OCI-LY7 (cell line): ENCODE measurements at places on chromosomes 1 and 21.

- no peak for DNase-seq
Observed at GRCh38 chr1:79524126-79524525, 517.6 kb upstream of the ADGRL4 start.

DNA sequence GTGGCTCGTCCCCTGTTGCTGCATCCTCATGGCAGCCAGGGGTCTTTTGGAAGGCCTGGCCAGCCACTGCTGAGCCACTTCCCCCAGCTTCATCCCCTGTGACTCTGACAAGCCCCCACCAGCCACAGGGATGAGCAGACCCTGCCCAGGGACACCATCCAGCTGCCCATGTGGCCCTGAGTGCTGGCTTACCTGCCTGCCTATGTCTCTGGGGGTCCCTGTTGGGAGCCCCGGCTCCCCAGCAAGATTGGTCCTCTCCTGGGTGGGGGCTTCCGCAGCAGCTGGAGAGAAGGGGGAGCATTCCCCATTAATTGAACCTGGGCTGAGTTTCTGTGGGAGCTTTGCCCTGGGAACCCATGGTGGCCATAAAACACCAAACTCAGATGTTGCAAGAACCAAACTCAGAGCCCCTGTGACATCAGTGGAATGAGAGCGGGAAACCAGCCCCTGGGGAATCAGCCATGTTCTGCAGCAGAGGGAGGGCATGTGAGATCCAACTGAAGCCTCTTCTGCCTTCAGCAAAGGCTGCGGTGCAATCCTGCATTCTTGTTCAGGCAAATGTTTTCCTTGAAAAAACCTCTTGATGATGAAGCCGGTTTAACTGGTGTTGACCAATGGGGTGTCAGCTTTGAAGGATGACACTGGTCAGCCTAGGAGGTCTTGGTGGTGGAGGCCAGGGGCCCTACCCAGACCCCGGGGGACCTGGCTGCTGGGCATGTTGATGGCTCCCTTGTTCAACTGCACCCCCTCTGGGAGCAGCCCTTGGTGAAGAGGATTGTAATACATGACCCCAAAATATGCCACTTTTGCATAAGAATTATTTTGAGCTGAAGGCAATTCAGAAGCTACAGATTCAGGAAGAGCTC, 28.3 kb upstream of the COL18A1 start:
- DNase-seq = no peak

DNA sequence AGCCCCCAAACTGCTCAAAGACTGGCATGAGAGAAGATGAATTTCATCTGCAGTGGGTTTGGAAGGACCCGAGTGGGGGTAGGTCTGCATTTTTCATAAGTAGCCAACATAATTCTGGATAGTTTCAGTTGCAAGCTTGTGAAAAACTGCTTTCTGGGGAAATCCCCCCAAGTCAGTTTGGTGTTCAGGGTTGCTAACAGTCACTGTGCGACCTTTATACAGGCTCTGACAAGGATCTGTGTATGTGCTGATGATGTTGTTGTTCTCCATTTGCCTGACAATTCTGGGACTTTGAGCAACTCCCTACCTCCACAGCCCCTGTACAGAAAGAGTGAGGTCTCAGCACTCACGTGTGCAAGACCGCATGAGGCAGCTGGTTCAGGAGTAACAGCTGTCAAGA, 87.9 kb downstream of the SUSD4 start:
- no peak for DNase-seq

- DNase-seq = no peak
Observed at GRCh38 chr1:151756291-151756690, 7.0 kb downstream of the MRPL9 start.

DNA sequence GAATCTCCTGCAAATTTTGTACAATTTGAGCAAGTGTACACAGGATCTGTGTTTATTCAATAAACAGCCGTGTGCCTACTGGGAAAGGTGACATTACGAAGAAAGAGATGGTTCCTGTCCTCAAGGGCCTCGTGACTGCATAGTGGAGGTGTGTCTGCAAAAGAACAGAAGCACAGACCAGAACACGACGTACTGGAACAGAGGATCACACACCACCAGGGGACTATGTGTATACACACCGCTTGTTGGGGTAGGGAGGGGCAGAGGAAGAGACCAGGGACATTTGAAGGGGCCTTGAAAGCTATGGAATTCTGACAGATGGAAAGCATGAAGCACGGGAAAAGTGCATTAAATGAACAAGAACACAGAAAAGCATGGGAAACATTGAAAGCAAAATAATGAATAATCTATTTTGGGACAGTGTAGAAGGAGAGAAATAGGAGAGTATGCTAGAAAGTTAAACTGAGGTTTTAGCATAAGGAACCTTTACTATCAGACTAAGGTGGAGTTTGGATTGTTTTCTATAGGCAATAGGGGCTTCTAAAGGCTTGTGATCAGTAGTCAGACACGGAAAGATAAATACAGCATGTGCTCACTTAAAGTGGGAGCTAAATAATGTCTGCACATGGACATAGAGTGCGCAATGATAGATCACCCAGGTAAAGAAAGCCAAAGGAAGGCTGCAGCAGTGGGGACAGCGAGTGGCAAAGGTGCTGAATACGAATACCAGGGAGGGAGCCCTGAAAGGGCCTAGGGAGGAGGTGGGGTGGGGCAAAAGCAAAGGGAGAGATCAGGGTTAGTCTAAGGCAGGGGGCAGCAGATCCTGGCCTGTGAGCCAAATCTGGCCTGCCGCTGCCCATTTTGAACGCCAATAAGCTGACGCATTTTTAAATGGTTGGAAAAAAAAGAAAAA, 11.0 kb downstream of the JAK1 start:
- DNase-seq = peak; percentile 40

- DNase-seq = peak; percentile 61
Observed at GRCh38 chr1:17635811-17636210, 96.3 kb downstream of the ARHGEF10L start.

- no peak for DNase-seq
Observed at GRCh38 chr1:182041615-182042014, 19.9 kb downstream of the ZNF648 start.

- peak; percentile 68 for DNase-seq
Observed at GRCh38 chr21:36028127-36029069, 31.9 kb downstream of the SETD4 start.

DNA sequence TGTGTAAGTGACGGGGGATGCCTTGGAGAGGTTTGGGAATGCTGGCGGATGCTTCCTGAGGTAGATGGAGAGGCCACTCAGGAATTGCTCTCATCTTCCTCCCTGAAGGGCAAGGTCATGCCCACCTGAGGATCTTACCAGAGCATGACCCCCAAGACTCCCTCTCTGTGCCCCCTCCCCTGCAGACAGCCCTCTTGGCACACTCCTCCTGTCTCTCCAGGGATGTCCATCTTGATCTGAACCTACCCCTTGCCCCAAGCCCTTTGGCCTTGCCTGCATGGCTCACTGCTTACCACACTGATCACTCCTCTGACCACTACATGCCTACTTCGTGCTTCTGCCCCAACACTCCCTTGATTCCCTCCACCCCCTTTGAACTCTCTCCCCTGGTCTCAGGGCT, 17.9 kb upstream of the MPL start:
- DNase-seq = no peak

GRCh38 chr1:39462074-39462473, 29.4 kb upstream of the BMP8A start:
- no peak for DNase-seq

- no peak for DNase-seq
Observed at GRCh38 chr1:100806601-100807000, 87.1 kb downstream of the VCAM1 start.
